ENCODE measurements at places on chromosomes 6 and 20.

- DNase-seq = no peak
Measured at GRCh38 chr6:159342146-159342545, 172.9 kb downstream of the FNDC1 start.

GRCh38 chr6:132131758-132132157, 180.6 kb upstream of the CCN2 start:
- DNase-seq = no peak

GRCh38 chr6:41546475-41546865, 289 bp downstream of the FOXP4 start:
- peak; percentile 83 for DNase-seq

DNA sequence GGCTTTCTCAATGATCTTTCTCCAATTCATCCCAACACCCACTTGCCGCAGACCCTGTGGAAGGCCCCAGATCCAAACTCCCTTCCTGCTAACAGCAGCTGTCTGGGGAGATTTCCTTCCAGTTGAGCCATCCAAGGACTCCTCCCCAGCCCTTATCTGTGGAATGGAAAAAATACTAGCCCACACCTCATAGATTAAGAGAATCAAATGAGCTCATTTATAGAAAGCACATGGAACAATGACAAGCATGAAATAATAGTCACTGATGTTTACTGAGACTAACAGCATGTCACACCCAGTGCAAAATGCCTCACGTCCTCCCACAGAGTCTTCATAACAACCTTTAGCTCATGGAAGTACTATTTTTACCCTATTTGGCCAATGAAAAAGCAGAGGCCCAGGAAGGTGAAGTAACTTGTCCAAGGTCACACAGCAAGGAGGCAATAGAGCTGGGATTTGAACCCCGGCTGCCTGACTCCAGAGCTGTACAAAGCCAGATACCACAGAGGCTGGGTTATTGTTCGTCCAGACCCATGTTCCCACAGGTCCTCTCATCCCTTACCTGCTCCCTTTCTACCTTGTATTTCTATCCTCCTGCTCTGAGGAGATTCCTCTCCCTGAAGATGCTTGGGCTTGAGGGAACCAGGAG, 23.4 kb upstream of the PTGIS start:
- no peak for DNase-seq

GRCh38 chr6:2550247-2550646, 200.5 kb downstream of the MYLK4 start:
- no peak for DNase-seq

DNA sequence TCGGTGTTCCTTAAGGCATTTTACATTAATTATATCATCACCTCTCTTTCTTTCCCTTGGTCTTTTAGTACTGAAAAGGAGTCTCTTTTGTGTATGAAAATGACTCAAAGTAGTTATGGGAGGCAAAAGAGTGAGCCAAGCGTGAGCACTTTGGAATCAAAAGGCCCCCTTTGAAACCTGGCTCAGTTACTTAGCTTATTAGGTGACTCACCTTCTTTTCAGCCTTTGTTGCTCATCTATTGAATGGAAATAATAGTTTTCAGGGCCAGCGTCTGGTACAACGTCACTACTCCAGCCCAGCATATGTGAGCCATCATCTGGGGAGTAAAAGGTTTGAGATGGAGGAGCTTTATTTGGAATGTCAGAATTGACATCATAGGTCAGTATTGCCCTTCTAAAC, 147.4 kb upstream of the SCGN start:
- DNase-seq = no peak

DNA sequence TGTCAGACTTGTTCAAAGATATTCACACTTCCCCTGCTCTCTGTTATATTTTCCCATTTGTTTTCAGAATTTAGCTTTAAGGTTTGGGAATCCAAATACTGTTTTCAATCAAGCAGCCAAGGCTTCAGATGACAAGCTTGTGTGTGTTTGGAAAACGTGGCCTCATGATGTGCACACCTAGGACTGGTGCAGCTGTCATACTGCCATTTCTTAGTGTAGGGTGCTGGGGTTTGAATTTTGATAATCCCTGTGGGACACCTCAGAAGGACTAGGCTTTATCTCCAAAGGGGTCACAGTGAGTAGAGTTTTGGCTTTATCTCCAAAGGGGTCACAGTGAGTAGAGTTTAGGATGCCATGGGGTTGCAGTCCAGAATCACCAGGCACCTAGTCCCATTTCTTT, 65.3 kb upstream of the JAG1 start:
- no peak for DNase-seq

GRCh38 chr6:123467392-123467791, 169.4 kb downstream of the TRDN start:
- DNase-seq = no peak

DNA sequence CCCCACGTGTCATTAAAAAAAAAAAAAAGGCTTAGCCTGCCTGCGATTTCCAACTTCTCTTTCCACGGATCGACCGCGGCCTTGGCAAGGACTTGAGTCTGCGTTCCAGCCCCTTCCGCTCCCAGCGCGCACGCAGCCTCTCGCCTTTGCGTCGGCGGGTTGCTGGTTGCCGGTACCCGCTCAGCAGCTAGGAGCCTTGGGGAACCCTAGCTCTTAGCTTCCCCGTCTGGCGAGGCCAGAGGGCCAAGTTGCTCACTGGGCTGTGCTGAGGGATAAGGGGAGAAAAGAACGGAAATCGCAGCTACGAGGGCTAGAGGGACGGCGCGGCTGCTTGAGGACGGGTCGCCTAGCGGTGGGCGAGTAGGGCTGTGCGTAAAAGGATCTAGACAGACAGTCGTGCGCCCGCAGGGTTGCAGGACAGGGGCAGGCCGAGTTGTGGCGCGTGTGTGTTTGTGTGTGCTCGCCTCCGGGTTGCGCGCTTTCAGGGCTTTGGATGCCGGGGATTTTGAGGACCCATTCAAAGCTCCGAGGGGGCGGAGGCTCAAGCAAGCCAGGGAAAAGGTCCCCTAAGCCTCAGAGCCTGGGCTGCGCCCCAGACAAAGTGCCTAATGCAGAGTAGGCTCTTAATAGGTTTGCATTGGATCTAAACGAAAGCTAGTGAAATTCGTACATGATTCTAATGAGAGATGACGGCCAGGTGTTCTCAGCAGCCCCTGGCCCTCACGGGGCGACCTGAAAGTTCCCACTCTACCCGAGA, 40.5 kb upstream of the OSTM1 start:
- DNase-seq = peak; percentile 27

DNA sequence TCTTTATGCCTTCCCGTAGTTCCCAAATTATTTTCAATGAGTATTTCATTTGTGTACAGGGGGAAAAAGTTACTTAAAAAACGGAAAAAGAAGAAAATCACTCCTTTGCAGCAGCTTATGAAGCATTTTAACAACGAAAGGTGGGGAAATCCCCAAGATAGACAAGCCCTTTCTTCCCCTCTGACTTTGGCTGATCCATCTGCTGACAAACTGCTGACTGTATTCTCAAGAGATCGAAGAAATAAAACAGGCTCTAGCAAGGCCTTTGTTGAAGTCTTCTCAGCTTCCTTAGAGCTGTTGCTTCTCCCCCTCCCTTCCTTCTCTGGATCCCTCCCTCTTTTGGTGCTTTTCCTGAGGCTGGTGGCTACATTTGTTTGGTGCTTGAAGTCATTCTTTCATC, 325.2 kb downstream of the NRN1 start:
- DNase-seq = no peak

DNA sequence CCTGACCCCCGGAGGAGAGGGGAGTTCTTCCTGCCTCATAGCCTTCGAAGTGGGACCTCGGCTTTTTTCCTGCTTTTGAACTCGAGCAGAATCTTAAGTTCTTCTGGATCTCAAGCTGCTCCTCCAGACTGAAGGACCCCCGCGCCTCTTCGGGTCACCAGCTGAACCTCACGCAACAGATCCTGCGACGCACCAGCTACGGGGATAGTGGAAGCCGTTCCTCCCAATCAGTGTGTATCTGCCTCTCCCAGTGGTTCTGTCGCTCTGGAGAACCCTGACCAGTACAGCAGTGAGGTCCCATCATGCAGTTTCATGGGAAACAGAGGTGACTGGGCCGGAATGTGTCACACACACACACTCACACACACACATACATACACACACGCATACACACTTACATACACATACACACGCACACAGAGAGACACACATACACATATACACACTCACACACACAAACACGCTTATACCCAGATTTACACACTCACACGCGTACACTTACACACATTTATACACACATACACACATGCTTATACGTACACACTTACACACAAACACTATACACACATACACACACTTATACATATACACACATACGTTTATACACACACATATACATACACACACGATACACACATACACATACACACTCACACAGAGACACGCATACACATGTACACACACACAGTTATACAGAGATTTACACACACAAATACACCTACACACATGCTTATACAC, 170.0 kb downstream of the TTLL2 start:
- DNase-seq = no peak

DNA sequence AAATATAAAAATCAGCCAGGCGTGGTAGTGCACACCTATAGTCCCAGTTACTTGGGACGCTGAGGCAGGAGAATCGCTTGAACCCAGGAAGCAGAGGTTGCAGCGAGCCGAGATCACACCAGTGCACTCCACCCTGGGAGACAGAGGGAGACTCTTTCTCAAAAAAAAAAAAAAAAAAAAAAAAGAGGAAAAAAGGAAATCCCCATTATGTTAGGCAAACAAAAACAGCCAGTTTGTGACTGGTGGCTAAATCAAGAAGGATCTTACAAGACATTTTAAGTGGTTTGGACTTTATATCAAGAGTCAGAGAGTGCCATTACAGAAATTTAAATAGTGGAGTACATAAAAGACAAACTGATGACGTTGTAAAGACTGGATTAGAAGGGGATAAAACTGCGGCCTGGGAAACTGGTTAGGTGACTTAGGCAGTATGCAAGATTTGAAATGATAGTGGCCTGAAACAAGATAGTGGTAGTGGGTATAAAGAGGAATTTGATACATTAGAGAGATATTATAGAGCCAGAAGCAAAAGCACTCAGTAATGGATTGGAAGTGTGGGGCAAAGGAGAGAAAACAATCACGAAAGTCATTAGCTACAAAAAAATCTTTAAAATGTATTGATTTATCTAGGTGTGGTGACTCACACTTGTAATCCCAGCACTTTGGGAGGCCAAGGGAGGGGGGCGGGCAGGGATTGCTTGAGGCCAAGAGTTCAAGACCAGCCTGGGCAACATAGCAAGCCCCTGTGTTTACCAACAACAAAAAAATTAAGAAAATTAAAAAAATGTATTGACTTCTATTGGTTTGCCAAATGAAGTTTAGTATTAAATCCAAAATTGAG, 1.7 kb upstream of the MYO6 start:
- peak; percentile 23 for DNase-seq

DNA sequence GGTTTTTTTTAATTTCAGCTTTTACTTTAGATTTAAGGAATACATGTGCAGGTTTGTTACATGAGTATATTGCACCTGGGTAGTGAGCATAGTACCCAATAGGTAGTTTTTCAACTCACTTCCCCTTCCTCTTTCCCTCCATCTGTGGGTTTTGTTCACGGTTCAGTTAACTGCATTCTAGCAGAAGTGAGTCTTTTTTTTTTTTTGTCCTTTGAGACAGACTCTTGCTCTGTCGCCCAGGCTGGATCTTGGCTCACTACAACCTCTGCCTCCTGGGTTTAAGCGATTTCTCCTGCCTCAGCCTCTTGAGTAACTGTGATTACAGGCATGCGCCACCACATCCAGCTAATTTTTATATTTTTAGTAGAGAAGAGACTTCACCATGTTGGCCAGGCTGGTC, 8.7 kb downstream of the UBR2 start:
- no peak for DNase-seq

GRCh38 chr6:139498715-139499114, 124.3 kb upstream of the CITED2 start:
- no peak for DNase-seq

DNA sequence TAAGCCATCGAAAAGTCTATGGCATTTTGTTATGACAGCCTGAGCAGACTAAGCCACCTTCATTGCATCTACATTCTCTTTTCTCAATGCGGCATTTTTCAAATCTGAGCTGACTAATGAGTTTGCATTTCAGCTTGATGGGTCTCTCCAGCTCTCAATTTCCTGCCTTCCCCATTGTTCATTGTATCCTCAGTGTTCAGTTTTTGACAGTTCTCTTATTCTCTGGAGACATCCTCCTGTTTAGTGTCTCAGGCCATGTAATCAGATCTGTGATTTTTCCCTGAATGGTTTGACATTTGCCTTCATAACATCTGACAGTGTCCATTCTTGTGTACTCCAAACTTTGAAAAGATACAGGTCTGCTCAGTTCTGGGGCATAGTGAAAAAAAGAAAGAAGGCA, 27.9 kb upstream of the MCM3 start:
- DNase-seq = no peak

DNA sequence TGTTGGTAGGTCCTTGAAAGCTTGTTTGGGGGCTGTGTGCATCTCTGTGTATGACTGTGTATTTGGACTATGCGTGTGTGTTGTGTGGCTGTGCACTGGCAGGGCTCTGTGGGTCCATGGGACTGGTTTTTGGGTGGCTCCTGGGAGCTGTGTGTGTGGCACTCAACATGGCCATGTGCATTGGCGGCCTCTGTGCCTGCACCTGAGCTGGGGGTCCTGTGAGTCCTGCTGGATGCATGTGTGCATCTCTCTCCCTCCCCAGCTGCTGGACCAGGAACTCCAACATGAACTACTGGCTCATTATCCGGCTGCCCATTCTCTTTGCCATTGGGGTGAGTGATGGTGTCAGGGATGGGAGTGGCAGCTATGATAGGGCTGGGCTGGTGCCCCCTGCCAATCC, 30.1 kb downstream of the GLP1R start:
- DNase-seq = no peak

DNA sequence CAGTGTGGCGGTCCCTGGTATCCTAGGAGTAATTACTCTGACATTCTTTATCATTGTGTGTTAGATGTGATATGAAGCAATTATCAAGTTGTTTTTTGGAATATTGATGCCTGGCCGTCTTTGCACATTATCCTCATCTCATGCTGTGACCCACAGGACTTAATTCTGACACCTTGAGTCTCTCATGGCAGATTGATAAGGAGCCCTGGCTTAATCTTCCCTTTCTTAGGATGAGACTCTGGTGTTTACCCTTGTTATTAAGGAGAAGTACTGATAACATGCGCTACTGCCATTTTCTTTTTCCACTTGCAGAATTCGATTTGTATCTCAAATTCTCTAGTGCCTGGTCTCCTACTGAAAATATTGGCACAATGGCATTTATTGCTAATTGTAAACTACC, 980.2 kb downstream of the KIF16B start:
- no peak for DNase-seq

All from NCI-H510A (cell line).